ENCODE measurements at places on chromosomes 2 and 18.
A peak's percentile ranks its signal among the peaks of the same experiment; 100 is the strongest.

GRCh38 chr2:173424886-173425285 is 70.2 kb downstream of the CDCA7 start:
- DNase-seq, result no peak

GRCh38 chr2:176491172-176491904 is 222.1 kb downstream of the MTX2 start:
- peak; percentile 84 for DNase-seq

- no peak for DNase-seq
These were observed 4.8 kb upstream of the ID2 start for GRCh38 chr2:8676921-8677645.

- no peak for DNase-seq
These were observed 489.1 kb upstream of the ACVR2A start for GRCh38 chr2:147355706-147356105.

DNA sequence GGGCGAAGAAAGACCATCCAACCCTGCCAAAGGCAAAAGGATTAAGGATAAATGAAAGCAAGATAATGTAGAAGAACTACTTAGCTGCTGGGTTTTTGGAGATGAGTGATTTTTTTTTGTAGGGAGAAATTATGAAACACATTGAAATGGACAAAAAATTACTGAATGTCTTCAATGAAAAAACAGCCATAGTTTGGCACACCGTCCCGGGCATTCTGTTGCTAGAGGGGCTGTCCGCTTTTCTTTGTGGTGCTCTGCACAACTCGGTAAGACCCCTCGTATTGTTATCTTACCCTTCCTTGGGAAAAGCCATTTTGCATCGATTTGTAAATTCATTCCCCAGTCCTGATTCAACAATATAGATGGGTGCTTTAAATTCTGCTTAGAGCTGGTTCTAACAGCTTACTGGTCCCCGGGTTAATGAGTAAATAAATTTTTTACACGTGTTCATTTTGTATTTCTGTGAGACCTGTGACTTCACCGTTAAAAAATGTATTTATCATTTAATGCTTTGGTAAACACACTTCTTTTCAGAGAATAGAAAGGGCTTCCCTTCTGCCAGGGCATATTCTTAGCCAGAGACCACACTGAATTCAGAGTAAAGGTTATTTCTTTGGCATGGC is 912 bp upstream of the LAPTM4A start:
- no peak for DNase-seq

DNA sequence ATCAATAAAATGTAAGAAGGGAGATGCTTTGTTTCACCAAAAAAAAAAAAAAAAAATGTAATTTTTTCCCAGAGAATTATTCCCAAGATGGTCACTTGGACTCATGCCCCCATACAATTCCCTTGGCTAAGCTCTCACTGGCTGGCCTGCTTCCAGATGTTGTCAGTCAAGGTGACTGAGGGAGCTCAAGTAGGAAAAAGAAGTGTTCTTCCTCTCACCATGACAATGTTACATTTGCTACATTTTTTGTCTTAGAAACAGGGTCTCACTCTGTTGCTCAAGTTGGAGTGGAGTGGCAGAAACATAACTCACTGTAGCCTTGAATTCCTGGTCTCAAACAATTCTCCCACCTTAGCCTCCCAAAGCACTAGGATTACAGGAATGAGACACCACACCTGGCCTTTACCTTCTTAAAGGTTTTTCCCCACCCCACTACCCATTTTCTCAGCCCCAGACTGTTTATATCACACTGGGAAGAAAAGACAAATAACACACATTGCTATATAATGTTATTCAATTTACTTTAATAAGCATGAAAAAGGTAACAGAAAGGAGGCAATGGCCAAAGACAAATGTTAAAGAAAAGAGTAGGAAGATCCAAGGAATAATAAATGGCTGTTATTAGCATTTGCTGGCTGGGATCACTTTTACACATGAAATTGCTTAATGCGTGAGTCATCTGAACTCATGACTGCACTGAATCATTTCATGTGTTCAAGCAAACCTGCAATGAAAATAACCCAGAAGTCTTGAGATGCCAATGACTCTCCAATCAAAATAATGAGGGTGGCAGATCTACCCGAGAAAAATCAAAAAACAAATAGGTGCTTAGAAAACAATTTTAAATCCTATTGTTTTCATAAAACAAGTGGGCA is 45.2 kb downstream of the ACVR1 start:
- no peak for DNase-seq

DNA sequence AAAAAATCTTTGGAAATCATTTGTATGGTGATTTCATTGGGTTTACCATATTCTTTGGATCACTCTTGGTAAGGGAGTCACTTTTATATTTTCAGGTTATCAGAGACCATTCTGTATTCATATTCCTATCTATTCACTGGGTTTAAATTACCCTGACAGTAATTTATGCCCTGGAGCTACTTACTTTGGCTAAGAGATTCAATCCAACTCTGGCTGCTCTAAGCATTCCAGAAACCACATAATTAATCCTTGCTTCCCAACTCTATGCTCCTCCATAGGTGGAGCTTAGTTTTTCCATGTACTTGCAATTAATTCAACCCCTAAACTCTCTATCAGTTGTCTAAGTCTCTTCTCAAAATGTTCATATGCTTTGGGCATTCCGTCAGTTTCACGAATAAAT is 336.3 kb downstream of the AGPS start:
- DNase-seq, result no peak

DNA sequence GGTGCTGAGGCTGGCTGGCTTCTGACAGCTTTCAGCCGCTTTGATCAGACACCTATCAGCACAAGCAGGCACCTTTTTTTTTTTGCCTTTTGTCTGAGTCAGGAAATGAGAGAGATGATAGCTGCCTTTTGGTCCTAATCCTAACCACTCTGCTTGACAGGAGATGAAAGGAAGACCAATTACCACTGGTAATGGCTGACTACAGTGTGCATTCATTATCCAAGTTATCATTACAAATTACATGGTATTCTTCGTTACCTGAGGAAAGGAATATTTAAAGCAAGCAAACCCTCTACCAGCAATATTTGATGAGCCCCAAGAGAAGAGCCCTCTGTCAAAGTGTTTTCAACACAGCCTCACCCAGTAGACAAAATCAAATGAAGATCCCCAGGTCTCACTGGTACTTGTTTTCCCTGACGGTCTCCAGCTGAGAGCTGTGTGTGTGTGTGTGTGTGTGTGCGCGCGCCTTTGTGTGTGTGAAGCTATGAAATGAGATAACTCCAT is 925.7 kb downstream of the DCDC2C start:
- no peak for DNase-seq

DNA sequence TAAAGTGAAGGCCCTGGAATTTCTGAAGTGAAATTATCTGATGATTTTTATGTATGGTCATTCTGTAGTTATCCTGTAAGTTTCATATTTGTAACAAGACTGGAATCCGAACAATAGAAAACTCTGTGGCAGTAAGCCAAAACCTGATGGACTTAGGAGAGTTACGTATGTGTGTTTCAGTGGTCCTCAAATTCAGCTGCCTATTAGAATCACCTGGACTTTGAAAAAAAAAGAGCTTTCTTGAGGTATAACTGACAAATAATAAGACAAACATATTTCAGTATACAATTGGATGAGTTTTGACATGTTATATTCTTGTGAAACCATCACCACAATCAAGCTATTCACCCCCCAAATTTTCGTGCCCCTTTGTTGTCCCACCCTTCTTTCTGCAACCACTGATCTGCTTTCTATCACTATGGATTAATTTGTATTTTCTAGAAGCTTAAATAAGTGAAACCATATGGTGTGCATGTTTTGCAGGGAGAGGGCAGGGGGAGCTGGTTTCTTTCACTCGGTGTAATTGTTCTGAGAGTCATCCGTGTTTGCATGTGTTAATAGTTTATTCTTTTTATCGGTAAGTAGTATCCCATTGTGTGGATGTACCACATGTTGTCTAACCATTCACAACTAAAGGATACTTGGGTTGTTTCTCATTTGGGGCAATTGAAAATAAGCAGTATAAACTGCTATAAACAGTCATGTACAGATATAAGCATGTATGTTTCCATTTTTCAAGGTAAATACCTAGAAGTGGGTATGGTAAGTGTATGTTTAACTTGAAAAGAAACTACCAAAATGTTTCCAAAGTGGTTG is 50.2 kb upstream of the EML4 start:
- no peak for DNase-seq

- peak; percentile 53 for DNase-seq
These were observed 41.4 kb upstream of the RPL31 start for GRCh38 chr2:100960688-100961087.

- DNase-seq, result no peak
These were observed 360.1 kb upstream of the CHAC2 start for GRCh38 chr2:53407363-53408080.

DNA sequence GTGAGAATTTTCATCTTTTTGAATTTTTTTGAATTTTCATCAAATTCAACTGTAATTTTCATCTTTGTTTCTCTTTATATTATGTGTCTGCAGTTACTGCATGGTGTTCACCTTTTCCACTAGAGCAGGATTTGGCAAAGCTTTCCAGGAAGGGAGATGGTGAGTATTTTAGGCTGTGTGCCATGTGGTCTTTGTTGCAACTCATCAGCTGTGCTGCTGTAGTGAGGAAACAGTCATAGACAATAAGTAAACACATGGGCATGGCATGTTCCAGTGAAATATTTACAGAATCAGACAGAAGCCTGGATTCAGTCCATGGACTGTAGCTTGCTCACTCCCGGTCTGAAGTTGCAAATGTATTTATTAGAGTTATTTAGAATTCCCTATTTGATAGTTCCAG is 120.4 kb downstream of the DCDC2C start:
- no peak for DNase-seq

DNA sequence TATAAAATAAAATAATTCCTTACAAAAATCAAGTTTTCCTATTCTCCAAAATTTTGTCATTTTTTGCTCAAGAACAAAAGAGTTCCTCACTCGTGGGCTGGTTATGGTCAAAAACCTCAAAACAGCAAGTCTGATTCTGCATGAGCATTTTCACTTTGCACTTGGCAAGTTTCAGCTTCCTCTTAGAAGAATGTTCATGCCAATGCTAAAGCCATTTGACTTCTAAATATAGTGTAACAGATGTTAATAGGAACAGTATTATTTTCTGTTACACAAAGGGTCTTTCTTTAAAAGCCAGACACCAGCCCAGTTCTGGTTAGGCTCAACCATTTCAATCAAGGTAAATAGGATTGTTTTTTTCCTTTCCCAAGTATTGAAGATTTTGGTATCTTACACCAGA is 261.3 kb upstream of the CCDC68 start:
- DNase-seq, result no peak

GRCh38 chr2:200814276-200814815 is 2.6 kb downstream of the BZW1 start:
- DNase-seq, result no peak

DNA sequence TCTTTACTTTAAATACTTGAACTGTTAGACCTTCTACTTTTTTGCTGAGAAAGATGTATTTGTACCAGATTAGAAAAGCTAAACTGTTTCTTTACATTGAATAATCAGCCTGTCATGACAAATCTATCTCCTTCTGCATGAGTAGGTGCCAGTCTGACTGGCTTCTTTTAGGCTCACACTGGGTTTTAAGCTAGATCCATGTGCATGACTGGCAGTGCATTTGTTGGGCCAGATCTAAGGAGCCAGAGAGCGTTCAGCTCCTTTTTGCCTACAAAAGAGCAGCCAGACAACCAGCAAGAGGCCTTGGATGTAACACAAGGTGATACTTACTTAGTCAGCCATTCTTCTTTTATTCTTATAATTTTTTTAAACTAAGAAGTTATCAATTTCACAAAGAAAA is 82.0 kb upstream of the OTX1 start:
- DNase-seq, result no peak

GRCh38 chr18:62339106-62339988 is 14.2 kb downstream of the TNFRSF11A start:
- DNase-seq, result no peak

DNA sequence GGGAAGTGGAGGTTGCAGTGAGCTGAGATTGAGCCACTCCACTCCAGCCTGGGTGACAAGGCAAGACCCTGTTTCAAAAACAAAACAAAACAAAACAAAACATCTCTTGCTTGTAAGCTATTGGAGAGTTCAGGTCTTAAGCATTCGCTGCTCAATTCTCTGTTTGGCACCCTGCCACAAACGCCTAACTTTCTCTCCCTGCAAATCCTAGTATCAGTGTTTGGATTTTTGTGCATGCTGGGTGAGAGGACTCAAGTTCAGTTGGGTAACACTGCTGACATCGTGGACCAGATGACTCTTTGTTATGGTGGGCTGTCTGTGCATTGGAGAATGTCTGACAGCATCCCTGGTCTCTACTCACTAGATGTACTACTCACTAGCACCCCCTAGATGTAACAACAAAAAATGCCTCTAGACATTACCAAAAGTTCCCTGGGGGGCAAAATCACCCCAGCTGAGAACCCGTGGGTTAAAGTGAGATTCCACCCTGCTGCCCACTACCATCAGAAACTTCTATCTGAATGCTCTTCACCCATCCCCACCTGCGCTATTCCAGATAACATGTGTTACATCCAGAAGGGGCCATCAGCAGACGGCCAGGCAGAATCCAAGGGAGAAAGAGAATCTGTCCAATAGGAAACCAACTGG is 50.9 kb downstream of the CACNB4 start:
- no peak for DNase-seq

DNA sequence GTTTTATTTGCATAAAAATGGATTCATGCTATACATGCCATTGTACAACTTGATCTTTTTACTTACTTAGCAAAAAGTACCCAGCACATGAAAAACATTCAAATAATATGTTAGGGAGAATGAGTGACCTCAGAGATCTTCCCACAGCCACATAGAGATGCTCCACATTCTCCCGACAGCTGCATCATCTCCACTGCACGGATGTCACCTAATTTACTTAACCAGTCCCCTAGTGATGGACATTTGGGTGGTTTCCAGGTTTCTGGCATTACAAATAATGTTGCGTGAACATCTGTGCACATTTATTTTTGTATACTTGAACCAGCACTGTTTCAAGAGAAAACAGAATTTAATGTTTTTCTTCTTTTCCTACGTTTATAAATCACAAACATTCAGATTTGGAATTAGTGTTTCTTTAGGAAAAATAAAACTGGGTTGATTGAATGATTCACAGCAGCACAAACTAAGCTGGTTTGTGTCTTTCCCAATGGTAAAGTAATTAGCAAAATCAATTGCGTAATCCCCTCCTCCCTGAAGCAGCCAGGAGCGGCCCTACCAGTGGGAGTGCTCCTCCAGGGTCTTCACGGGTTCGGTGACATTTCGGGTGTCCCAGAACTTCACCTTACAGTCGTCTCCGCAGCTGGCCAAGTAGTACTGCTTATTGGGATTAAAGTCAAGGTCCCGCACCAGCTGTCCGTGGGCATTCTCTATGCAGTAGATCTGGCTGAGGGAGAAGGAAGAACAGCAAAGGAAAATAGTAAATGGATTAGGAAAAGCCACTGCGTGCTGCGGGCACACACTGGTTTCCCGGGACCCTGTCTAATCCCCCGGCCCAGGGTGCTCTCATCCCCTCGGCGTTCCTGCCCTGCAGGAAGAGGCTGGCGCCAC is 183.9 kb downstream of the EIPR1 start:
- no peak for DNase-seq

- DNase-seq, result no peak
These were observed 14.3 kb upstream of the CTLA4 start for GRCh38 chr2:203853271-203853670.

- no peak for DNase-seq
These were observed 196.3 kb upstream of the SIX3 start for GRCh38 chr2:44744961-44745892.
